ENCODE measurements at places on chromosomes 16 and 17.

GRCh38 chr17:59858167-59858816 lies 34.5 kb downstream of the TUBD1 start:
- DNase-seq, result no peak

GRCh38 chr16:54465063-54465462 lies 178.5 kb upstream of the IRX3 start:
- DNase-seq, result no peak

GRCh38 chr17:78411241-78411857 lies 32.9 kb downstream of the PGS1 start:
- no peak for DNase-seq

GRCh38 chr16:67803894-67804293 lies 2.5 kb downstream of the RANBP10 start:
- DNase-seq, result no peak

GRCh38 chr17:60077672-60078519 lies 825 bp downstream of the HEATR6 start:
- no peak for DNase-seq

- DNase-seq, result no peak
Observed at GRCh38 chr16:22685459-22685830, 128.5 kb upstream of the HS3ST2 start.

DNA sequence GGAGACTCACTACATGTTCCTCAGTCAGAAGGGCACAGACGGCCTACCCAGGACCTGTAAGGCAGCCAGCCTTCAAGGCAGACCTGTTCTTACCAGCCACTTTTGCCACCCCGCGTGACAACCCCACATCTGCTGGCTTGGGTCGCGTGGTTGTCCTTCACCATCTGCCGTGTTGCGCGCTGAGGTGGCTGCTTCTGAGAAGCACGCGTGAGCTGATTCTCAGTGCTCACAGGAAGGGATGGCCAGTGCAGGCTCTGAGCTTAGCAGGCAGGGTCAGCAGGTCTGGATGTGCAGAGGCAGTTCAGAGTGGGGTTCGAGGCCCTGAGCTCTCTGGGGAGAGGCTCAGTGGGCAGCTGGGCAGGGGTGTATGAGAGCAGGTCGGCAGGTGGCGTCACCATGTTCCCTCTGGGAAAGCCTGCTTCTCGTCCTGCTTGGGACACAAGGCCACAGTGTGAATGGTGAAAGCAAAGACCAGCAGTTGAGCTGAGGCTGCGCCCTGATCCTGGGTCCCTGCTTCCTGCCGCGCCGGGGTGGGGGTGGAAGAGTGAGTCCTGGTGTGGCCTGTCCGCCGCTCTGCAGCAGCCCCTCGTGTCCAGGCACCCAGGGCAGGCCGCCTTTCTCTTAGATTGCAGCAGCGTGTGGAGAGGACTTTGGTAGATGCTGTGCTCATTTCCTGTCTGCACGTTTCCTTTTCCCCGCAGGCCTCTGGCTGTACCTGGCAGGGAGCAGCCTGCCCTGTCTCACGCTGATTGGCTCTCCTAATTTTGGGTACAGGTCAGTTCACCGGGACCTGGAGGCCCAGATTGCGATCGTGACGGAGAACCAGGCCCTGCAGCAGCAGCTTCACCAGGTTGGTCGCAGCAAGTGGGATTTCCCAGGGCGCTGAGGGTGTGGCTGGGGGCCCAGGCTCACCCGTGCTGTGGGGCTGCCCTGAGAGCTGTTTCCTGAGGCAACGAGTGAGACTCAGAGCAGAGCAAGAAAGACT lies 36.0 kb downstream of the PGS1 start:
- DNase-seq, result no peak

DNA sequence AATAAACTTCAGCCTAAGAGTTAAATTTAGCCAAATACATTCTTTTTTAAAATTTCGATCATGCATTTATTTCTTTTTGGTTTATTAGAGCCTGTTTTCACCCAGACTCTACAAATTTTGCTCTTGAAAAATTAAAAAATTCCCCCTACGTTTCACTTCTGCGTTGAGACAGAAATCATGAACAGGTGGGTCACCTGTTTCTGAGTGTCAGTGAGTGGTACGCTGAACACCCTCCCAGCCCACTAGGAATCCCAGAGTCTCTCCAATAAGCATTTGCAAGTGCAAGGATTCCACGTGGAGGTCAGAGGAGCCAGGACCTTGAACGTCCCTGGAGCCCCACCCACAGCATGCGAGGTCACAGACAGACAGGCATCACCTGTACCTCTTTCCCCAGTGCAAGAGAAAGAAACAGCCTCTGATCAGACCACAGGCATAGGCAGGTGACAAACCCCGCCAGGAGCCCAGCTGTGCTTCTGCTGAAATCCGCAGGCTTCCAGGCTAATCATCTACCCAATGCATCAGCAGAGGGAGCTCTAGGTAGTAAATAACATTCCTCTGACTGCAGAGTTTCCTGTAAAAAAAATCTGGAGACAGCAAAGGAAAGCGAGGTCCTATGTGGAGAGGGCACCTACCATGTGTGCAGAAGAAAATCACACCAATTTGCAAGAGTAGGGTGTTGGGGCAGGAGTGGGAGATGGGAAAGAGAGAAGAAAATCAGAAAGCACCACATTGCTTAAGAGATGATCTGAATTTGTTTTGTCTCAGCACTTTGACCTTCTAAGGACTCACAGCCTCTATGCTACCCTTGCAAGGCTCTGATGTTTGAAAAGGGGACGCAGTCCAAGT lies 5.9 kb upstream of the XYLT1 start:
- peak; percentile 50 for DNase-seq

GRCh38 chr17:70105641-70106040 lies 30.6 kb downstream of the KCNJ16 start:
- DNase-seq, result no peak

GRCh38 chr16:85979605-85980004 lies 80.6 kb downstream of the IRF8 start:
- DNase-seq, result no peak

DNA sequence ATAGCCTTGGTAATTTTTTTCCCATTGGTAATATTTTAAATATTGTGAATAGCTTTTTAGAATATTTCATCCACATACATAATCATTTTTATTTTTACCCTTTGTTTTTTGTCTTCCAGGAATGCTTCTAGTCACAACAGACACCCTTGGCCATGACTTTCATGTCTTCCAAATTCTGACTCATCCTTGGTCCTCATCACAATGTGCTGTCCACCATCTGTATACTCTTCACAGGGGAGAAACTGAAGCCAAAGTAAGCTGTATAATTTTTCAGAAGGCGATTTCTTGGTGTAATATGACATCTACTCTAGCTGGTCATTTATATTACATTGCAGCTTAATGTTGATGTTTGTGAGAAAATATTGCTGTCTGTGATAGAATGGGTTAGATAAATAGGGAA lies 269.4 kb downstream of the BCAS3 start:
- no peak for DNase-seq

- DNase-seq, result no peak
Observed at GRCh38 chr16:82681592-82681991, 54.8 kb downstream of the CDH13 start.

DNA sequence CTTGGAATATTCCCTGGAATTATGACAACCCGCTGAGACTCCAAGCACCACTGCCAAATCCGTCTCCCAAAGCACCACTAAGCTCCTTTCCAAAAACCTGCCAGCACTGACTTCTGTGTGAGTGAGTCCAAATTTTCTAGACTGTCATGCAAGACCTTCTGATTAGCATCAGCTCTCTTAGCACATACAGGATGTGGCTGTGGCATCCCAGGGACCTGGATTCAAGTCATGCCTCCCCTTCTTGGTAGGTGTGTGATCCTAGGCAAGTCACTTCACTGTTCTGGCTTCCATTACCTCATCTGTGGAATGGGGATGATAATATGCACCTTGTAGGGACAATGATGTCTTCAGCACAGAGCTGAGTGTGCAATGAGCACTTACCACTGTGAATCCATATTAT lies 38.3 kb upstream of the USP7 start:
- no peak for DNase-seq

GRCh38 chr17:36750316-36750885 lies 149.0 kb downstream of the MRM1 start:
- no peak for DNase-seq

GRCh38 chr16:4049031-4049430 lies 67.2 kb downstream of the ADCY9 start:
- DNase-seq, result no peak

- peak; percentile 13 for DNase-seq
Observed at GRCh38 chr17:65418622-65419021, 142.8 kb downstream of the AXIN2 start.

- DNase-seq, result no peak
Observed at GRCh38 chr16:84739349-84740124, 39.7 kb downstream of the USP10 start.

Data from head of caudate nucleus (tissue), 42 donors.